ENCODE measurements at places on chromosomes 6 and 20.

GRCh38 chr6:73394577-73395354 lies at the start of gene DDX43:
TSS of gene DDX43 (plus strand) at chr6:73394828. CDS start at chr6:73394906, 78 bp downstream.
- DNase-seq: no peak

GRCh38 chr6:149007846-149008245 lies 261.0 kb downstream of the UST start:
- no peak for DNase-seq

GRCh38 chr6:136658711-136659110 lies 108.5 kb upstream of the MAP7 start:
- no peak for DNase-seq

GRCh38 chr6:53813096-53813495 lies 18.3 kb downstream of the LRRC1 start:
- no peak for DNase-seq

DNA sequence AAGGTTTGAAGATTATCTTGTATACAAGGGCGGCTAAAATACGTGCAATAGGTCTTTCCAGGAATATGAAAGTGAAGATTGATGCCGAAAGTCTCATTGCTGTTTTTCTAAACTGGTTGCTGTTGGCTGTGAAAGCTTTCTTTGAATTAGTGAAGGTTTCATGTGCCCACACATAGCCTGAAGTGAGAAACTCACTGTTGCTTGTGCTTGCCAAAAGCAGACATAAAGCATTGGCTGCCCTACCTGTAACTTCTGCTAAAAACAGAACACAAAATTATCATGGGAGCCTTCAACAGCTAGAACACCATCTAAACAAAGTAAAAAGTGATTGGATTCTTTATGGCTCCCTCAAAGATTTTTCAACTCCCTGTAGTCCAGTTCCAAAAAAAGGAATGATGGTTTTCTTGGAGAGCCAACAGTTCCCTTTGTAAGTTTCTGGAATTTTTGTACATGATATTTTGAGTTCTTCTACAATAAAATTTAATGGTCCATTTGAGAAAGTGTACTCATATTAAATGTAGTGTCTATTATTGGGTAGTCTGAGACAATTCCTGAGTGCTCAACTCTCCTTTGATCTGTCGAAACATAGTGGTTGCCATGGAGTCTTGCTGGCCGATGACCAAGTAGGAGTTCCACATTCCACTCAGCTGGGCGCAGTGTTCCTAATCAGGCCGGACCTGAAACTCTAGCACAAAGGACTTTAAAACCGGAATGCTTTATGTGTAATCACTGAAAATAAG lies 68.5 kb downstream of the PLEKHG1 start:
- DNase-seq: peak; percentile 94

DNA sequence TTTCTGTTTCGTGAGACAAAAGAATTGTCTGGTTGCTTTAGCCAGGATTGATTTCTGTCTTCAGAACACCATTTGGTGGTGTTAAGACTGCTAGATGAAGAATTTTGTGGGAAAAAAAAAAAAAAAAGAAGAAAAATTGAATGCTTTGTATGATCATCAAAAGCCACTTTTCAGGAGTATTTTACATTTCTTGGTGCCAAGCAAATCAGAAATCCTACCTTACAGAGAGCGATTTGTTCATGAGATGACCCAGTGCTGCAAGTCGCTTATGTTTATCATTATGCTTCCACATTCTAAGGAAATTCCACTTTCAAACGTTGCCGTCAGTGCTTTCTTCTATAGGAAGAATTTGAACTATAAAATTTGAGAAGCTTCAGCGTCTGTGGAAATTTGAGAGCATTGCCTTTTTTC lies 228.7 kb downstream of the BCKDHB start:
- DNase-seq: no peak

- DNase-seq: no peak
Observed at GRCh38 chr6:44269921-44270525, at the start of gene TMEM151B. TSS of gene TMEM151B (plus strand) at chr6:44270450. CDS start at chr6:44270743, 293 bp downstream.

DNA sequence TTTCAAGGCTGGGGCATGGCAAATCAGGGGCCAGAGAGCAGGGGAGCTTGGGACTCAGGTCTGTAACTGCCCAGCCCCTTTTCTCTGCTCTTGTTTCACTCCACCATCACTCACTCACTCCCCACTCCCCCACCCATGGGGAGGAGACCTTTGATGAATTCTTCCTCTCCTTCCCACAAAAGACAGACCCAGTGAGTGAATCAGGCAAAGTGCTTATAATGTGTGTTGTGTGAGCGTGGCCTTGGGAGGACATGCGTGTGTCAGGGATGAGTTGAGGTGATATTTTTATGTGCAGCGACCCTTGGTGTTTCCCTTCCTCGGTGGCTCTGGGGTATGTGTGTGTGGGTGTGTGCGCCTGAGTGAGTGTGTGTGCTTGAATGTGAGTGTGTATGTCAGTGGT lies 1.0 kb upstream of the CUL9 start:
- DNase-seq: no peak

- peak; percentile 18 for DNase-seq
Observed at GRCh38 chr6:143536866-143537691, 25.6 kb upstream of the FUCA2 start.

GRCh38 chr6:31666337-31666965 lies 571 bp downstream of the CSNK2B start:
- no peak for DNase-seq

GRCh38 chr6:150932996-150933395 lies 67.5 kb downstream of the MTHFD1L start:
- DNase-seq: no peak

DNA sequence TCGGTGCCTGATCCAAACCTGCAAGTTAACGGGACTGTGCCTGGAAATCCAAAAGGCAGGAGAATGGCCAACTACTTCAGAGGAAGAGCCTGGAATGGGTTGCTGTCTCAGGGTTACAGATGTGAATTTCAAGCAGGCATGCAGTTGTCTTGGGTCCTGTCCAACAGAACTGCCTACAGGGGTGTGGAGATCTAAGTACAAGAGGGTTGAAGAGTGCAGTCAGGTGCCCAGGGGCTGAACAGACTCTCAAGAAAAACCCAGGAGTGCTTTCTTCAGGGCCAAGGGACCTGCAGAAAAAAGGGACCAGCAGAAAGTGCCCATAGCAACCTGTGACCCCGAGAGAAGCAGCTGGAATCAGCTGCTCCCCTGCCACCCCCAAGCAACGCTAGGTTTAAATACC lies 71.0 kb downstream of the PREP start:
- DNase-seq: no peak

- no peak for DNase-seq
Observed at GRCh38 chr6:73964241-73964854, 268.3 kb downstream of the CD109 start.

GRCh38 chr6:85137865-85138264 lies 312.0 kb upstream of the NT5E start:
- DNase-seq: no peak

GRCh38 chr6:144123421-144123820 lies 26.9 kb upstream of the STX11 start:
- DNase-seq: no peak

DNA sequence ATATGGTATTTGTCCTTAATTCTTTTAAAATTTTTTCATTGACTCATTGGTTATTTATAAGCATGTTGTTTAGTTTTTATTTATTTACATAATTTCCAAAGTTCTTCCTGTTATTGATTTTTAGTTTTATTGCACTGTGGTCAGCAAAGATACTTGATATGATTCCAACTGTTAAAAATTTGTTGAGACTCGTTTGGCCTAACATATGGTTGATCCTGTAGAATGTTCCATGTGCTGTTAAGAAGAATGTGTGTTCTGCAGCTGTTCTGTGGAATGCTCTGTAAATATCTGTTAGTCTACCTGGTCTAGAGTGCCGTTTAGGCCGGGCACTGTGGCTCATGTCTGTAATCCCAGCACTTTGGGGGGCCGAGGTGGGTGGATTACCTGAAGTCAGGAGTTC lies 197.7 kb downstream of the CD109 start:
- no peak for DNase-seq

- DNase-seq: no peak
Observed at GRCh38 chr6:77561768-77562314, 91.0 kb upstream of the MEI4 start.

DNA sequence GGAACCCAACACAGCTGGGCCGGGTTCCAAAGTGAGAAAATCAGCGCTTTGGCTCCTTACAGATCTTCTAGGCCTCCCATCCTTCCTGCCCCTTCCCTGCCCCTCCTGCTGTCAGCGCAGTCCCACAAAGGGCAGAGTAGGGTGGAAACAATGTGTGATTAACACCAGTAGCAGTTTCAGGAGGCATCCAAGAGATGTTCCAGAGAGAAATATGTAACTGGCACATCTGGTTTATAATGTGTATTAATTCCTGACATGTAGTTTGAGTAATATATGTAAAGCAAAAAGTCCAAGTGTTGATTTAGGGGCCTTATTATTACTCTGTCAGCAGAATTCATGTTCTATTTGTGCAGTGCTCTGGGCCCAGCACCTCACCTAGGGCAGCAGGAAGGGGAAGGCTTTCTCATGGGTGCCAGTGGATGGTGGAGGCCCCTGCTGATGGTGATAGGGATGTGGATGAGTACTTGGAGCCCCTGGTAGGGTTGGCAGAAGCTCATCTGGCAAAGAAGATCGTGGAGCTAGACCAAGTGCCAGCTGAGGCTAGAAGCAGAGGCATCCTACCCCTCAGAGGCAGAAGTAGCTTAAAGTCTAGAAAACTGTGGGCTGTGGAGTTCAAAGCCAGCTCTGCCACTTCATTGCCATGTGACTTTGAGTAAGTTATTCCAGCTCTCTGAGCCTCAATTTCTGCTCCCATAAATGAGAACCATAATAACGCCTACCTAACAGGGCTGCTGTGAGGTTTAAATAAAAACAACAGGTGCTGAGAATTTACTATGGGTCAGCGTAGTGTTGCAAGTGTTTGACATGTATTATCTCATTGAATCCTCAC lies 22.4 kb upstream of the RALY start:
- no peak for DNase-seq

DNA sequence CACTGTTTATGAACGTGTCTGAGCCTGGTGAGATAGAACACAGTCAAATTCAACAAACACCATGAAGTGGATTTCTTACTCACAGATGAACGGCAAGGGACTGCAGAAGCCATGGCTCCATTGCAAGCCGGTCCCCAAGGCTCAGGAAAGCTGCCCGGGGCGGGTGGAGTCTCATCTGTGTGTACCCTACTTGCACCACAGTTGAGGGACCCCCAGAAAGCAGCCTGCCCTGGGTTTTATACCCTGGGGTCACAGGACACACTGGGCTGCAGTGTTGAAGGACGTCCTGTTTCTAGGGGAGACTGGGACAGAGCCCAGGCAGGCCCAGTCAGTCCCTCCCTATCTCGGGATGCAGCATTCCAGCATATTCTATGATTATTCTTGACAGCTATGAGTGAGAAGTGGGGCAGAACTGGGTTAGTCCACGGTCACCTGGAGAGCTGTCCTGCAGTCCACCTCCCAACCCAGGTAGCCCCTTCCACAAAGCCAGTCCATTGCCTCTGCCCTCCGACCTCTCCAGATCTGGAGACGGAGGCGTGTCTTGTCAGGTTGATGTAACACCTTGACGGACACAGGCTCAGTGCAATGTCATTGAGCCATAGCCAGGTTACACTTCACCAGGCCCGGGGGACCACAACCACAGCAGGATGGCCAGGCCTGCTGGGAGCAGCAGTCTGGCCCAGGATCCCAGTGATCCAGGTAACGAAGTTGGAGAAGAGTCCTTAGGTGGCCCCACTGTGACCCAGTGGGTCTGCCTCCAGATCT lies 35.5 kb downstream of the WRNIP1 start:
- no peak for DNase-seq

GRCh38 chr6:74249658-74250057 lies 553.7 kb downstream of the CD109 start:
- peak; percentile 62 for DNase-seq

Data from astrocyte of the cerebellum (primary cell).